WTC11 (cell line): ENCODE measurements at places on chromosomes 5 and 9.
A peak's percentile ranks its signal among the peaks of the same experiment; 100 is the strongest.

GRCh38 chr9:87285183-87285850 lies 212.3 kb upstream of the DAPK1 start:
- DNase-seq = no peak

DNA sequence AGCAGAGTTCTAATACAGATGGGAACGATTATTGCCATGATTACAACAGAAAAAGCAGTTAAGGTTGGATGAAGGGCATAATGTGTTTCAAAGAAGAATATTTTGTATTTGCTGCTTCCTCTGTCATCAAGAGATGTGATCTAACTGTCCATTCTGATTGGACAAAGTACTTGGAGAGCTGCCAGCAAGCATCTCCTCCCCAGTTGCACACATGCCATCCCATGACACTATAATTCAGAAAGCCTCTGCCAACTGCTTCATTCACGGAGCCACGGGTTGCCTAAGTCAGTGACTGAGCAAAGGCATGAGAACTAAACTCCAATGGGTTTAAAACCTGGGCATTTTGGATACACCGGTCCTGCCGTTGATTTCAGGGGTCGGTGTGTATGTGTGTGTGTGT lies 253.8 kb downstream of the CRB2 start:
- no peak for DNase-seq

DNA sequence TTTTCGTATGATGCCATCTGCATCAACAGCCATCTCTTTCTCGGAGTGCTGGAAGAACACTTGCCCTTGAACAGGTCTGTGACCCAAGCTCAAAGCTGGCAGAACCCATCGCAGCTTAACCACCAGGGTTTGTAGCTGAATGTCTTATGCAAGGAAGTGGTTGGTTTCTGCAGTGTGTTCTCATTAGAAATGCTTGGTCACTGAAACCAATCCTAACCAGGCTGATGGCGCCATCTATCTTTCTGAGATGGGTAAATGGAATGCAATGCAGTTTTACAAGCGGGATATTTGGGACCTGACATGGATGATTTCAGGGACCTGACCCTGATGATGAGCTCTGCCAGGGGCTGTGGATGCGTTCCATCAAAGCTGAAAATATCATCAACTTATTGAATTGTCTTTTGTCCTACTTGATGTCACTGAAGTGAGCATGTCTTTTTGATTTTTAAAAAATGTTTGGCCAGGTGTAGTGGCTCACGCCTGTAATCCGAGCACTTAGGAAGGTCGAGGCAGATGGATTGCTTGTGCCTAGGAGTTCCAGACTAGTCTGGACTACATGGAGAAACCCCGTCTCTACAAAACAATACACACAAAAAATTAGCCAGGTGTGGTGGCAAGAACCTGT lies 28.7 kb downstream of the DMRT3 start:
- DNase-seq = peak; percentile 29

- no peak for DNase-seq
Measured at GRCh38 chr9:94950579-94951323, 224.3 kb downstream of the AOPEP start.

DNA sequence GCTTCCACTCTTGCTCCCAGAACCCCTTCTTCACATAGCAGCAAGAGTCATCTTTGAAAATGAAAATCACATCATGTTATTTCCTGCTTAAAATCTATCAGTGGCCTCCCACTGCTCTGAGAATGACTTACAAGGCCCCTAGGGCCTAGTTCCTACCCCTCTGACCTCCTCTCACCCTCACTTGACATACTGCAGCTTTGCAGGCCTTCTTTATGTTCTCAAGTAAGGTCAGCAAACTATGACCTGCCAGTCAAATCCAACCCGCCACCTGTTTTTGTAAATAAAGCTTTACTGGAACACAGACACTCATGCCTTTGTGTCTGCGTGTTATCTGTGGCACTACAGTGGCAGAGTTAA lies 185.7 kb downstream of the NR3C1 start:
- no peak for DNase-seq

DNA sequence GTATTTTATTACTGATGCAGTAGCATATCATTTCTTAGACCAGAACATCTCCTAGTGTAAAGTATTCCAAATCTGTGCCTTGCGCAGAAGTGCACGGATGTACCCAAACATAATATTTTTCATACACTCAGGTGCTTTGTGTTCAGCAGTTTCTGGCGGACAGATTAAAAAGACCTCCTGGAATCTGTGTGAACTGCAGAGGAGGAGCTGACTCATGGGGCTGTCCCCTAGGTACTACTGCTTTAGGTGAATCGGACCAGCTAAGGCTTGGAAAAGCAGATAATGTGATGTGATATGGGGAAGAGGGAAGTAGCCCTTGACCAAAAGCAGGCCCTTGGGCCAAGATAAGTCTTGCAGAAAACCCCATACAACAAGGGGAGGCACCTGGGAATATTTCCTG lies 310.1 kb downstream of the PLK2 start:
- no peak for DNase-seq

- DNase-seq = no peak
Measured at GRCh38 chr9:102779356-102779755, 215.8 kb upstream of the CYLC2 start.

- no peak for DNase-seq
Measured at GRCh38 chr5:13034061-13034460, 910.4 kb downstream of the DNAH5 start.

DNA sequence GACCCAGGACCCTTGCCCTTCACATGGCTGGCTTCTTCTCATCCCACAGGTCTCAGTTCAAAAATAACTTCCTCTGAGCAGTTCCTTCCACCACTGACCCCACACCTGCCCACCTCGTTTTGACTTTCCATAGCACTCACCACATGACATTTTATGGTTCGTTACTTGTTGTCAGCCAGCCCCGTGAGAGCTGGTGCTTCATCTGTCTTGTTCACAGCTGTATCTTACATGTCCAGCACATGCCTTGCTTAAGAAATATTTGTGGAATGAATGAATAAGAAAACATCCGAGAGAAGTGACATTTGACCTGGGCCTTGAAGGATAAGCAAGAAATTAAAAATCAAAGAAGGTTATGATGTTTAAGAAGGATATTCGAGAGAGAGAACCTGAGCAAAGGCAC lies 193.9 kb downstream of the RFK start:
- DNase-seq = no peak

DNA sequence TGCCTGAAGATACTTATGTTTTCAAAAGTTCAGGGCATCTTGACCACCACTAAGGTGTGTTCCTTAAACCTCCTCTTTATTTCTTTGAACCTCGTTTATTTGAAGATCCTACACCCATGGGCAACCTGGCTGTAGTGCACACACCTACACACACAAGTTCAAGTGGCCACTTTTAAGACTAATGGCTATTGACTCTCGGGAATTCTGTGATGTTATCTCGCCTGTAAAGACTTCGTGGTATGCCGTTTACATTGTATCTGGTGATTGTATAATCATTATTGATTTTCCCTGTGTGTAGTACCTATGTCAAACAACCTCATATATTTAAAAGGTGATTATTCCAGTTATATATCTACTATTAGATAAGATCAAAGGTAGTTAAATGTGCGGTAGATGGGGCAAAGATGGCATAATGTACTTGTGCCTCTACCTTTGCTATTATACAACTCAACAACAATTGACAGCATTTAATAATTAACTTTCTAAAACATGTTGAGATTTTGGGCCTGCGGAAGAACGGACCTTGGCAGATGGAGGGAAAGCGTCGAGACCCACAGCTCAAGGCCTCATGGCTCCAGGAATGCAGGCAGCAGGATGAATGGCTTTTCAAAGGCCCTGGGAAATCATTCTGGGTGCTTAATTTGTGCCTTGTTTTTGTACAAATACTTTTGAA lies 51.4 kb upstream of the IRX2 start:
- no peak for DNase-seq

DNA sequence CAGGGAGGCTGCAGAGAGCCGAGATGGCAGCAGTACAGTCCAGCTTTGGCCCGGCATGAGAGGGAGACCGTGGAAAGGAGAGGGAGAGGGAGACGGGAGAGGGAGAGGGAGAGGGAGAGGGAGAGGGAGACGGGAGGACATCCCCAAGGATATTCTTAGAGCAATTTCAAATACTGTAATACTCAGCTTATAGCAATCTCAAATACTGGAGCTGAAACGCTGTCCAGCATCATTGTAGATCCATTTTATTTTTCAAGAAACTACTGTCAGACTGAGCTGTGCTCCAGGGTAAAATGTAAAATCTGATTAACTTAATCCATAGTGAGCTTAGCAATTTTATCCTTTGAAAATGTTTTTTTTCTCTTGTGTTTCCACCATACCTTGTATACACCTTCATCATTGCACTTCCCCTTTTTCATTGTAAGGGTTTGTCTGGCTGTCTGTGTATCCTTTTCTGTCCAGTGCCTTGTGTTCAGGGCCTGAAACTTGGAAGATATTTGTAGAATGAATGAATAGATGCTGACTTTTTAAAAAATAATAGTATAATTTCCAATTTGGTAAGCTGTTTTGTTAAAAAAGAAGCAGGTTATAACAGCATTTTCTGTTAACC lies 64.0 kb upstream of the LRRC70 start:
- no peak for DNase-seq
